ENCODE measurements at places on chromosomes 7 and 10. TPM values are rescaled to one million over a fixed set of nuclear protein-coding genes. Genes with fewer than 3 reads are reported as not detected.

- no peak for DNase-seq
These were observed 71.7 kb upstream of the ZNRF2 start for GRCh38 chr7:30212701-30213111.

- no peak for DNase-seq
These were observed 64.2 kb upstream of the SVIL start for GRCh38 chr10:29698773-29699490.

The SPDYE9 gene
- not detected for total RNA-seq

The INMT gene
- total RNA-seq, result 0.37 TPM

The TMEM178B gene
- total RNA-seq, result not detected

The UNC5B gene
- 0.03 TPM for total RNA-seq

GRCh38 chr10:116785867-116786266, 43.5 kb upstream of the HSPA12A start:
- DNase-seq, result no peak
